Left ventricle myocardium superior (tissue), 1 donor: ENCODE measurements at places on chromosomes 7 and 10. TPM values are rescaled to one million over a fixed set of nuclear protein-coding genes. Genes with fewer than 3 reads are reported as not detected.

STAM gene
- 22.8 TPM for total RNA-seq

GJD4 gene
- total RNA-seq = not detected

GRCh38 chr7:149071641-149072437 is 18.7 kb downstream of the ZNF786 start:
- DNase-seq = peak; percentile 41

GRCh38 chr10:78604286-78604685 is 464.5 kb upstream of the ZMIZ1 start:
- no peak for DNase-seq

DNA sequence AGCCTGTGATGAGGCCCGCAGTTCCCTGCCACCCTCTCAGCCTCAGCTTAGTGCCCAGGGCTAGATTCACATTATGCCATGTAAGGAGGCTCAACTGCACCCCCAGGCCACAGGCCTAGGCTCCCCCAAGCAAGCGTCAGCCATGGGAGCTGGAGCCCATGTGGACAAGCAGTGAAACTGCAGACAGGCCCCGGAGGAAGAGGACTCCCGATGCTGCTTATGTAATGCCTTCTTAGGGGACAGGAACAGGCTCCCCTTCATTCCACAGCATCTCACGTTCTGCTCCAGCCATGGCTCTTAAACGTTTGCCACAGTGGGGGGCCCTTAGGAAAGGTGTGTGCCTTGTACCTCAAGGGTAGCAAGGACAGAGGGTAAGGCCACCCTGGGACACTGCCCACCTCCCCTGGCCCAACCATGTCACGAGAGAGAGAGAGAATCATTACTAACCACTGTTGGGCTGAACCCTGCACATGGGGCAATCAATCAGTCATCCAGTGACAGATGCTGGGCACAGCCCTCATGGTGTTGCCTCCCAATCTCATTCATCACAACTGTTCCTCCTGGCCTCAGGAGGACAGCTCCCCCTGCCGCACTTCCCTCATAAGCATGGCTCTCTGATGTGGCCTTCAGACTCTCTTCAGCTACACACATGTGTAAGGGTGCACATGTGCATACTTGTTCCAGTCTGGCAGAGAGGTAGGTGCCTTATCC is 263.0 kb downstream of the GRID1 start:
- DNase-seq = no peak

- DNase-seq = no peak
These were observed 37.6 kb downstream of the AKR1C4 start for GRCh38 chr10:5234106-5234860.
